ENCODE measurements at places on chromosomes 16 and 17.
A peak's percentile ranks its signal among the peaks of the same experiment; 100 is the strongest.

DNA sequence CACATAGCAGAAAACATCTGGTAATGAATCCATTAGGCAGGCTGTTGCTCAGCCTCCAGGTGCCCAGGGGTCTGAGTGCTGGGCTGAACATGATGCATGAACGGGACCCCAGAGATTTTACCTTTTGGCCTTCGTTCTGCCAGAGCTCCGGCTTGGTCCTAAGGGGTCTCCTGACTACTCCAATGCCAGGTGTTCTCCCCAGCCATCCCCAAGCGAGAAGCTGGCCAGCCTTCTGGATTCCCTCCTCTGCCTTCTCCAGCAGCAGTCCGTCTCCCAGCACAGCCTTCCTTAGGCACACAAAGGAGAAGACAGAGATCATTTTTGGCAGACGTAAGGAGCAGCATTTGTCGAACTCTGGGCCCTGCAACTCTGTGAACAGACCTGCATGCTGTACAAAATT lies 109.4 kb downstream of the RBFOX1 start:
- DNase-seq = no peak

GRCh38 chr17:81347437-81347836 lies 47.8 kb upstream of the BAHCC1 start:
- no peak for DNase-seq

GRCh38 chr16:67805718-67806427 lies 487 bp downstream of the RANBP10 start:
- no peak for DNase-seq

DNA sequence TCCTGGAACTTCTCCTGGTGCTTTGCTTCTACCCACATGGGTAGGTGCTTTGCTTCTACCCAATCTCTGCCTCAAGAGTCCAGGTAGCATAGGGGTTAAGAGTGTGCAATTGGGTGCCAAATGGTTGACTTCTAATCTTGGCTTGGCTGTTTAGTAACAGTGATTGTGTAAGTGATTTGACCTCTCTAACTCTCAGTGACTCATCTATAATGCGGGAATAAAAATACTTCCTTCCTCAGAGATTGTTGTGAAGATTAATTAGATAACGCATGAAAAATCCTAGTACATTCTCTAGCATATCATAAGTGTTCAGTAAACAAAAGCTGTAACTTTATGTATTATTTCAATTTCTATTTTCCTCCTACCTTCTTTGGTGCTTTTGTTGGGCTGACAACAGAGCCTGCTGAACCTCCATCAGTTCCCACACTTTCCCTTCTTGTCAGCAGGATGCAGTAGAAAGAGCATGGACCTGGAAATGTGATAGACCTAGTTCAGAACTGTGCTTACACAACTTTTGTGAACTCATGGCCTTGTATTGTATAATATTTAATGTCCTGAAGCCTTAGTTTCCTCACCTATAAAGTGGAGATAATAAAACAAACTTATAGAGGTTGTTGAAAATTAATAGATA lies 72.9 kb upstream of the SMIM36 start:
- no peak for DNase-seq

DNA sequence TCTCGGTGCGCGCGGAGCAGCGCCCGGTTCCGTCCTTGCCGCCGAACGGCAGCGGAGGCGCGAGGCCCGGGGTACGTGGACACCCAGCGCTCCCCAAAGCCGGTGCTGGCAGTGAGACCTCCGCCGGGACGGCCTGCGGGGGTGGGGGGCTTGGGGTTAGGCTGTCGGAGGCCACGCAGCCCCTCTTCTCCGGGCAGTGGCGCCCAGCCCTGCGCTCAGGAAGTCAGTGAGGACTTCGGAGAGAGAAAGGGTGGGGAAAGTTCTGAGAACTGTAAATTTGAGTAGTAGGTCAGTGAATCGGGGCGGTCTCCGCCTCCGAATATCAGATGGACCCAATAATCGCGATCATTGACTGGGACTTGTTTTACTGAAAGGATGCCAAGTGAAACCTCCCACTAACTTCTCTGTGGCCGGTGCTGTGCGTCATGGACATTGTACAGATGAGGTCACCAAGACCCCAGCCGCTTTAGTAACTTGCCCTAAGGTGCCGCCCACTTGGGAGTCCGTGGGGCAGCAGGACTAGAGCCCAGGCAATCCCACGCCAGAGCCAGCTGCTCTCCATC lies 468 bp downstream of the IL4R start:
- DNase-seq = peak; percentile 80

DNA sequence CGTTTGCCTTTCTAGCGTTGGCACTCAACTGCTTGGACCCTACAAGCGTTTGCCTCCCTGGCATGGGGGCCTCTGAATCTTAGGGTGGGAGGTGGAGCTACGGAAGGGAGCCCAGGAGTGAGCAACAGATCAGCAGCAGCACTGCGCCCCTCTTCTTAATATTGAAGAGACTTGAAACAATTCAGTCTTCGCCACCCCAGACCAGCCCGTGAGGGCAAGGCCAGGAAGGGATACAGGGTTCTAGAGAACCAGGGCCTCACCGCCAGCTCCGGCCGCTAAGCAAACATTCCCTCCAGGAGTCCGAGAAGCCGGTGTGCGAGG lies 1.5 kb upstream of the GPRC5C start:
- DNase-seq = no peak

- DNase-seq = no peak
These were observed 66.2 kb downstream of the TMEM132E start for GRCh38 chr17:34645594-34645993.
